ENCODE measurements at places on chromosomes 7 and 10.
A peak's percentile ranks its signal among the peaks of the same experiment; 100 is the strongest.

DNA sequence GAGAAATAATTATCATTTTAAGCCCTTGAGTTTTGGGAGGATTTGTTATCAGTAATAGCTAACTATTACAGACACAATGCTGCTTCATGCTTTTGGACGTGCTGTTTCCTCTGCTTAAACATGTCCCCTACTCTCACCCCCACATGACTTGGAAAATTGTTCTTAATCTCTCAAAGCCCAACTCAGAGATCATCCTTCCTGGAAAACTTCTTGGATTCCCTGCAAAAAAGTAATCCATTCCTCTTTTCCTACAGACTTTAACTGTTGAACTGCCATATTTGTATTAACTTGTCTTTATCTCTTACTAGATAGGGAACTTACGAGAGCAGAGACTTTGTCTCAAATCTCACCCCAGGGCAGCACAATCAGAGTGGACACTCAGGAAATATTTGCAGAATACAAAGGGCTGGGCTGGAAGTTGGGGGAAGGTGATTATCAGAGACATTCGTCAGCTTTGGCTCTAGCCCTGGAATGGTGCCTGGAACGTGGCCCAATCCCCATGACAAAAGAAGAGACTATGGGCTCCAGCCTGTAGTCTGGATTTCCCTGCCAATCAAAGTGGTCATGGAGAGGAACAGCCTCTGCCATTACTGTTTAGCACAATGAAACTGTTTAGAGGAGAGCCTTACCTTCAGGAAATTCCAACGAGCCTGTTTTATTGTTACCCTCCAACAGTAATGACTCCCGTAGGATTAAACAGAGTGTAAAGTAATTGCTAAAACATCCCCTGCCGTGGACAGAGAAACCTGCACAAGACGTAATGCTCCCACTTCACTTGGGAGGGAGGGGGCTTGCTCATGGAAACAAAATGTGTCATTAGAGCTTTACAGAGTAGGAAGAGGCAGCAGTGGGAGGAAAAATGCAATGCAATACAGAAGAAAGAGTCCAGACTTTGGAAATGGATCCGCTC lies 140.4 kb upstream of the AUTS2 start:
- peak; percentile 58 for DNase-seq

GRCh38 chr10:71582019-71582418 lies 137.6 kb downstream of the C10orf105 start:
- peak; percentile 38 for DNase-seq

DNA sequence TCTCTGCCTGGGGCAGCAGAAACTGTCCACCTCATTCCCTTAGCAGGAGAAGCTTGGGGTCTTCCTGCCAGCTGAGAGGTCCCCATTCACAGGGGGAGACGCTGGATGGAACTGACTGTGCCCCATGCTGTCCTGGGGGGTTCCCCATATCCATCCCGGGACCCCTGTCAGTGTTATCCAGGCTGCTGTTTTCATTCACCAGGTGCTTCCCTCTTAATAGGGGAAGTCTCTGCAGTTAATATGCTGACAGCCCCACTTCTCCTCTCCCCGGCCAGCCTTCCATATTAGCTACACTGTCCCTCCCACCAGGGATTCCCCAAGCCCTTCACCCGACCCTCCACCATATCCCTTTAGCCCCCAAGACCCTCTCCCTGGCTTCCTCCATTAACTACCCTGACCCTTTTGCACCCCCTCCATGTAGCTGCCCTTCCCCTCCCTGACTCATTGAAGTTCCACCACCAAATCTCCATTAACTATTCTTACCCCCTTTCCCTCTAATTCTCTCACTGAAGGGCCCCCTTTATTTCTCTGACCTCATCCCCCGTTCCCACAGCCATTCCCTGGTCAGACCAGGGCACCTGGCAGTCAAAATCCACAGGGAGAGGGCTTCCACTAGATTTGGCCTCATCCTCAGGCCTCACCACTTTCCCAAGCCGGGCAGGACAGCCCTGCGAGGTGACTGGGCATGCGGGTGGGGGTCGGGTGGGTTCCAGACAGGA lies 92.0 kb upstream of the PAX2 start:
- no peak for DNase-seq

DNA sequence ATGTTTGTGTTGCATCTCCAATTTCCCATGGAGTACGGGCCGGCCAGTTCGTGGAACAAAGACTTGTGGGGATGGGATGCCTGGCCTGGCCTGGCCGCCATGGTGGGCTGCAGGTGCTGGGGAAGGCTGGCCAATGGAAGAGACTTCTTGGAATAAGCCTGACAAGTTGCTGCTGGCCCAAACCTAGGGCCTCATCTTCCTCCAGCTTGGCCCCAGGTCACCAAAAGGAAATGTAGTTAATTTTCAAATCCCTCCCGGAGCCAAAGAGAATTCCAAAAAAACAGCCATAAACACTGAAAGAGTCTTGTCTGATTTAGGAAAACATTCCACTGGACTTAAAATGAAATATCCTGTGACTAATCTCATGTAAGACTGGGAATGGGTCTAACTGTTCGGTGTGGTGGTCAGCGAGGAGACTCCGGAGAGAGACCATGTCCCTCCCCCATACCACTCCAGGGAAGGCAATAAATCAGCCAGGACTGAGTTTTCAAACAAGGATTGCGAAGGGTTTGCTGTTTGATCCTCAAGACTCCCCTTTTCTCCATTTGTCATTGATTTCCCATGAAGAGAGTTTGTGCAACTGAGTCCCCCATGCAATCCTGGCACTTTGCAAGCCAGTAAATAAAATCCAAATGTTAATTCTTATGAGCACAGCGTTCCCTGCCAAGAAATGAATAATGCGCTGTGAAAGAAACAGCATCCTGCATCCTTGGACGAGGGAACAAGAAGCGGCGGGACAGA lies 128.7 kb upstream of the HABP2 start:
- peak; percentile 39 for DNase-seq

DNA sequence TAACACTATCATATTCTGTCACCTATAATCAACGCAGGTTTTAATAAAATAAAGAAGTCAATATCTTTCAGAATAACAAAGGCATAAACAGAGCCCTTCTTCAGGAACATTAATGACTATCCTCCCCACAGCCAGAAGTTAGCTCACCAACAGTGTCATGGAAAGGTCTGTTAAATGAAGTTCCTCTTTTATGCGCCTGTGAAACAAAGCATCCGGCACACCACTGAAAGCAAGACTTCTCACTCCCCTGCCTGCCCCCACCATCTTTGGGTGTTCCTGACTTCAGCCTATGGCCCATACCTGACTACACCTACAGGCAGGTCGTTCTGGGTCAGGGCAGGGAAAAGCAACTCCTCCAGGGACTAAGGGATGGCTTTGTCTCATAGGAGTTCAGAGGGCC lies 205.4 kb downstream of the FANK1 start:
- no peak for DNase-seq

DNA sequence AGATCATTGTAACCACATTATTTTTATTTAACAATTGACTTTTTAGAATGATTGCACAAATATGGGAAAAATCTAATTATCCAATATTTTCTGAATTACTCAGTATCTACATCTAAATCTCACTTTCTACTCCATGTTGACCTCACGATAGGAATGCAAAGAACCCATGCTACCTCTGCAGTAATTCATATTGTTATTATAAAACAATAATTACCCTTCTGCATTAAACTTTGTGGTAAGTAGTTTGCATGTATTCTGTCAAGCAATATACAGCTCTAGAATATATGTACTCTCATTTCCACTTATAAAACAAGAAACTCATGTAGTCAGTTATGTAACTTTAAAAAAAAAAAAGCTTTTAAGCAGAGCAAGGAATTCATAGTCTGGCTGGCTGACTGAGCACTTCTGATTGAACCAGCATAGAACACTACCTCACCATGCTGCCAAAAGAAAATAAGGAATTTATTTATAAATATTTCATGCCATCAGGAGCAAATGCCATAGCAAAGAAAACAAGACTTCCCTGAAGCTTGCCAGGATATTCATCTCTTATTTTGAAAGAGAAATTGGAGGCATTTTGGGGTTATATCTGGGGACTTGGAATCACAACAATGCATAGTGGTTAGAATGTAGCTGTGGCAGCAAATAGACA lies 895.7 kb downstream of the XPNPEP1 start:
- DNase-seq = no peak

DNA sequence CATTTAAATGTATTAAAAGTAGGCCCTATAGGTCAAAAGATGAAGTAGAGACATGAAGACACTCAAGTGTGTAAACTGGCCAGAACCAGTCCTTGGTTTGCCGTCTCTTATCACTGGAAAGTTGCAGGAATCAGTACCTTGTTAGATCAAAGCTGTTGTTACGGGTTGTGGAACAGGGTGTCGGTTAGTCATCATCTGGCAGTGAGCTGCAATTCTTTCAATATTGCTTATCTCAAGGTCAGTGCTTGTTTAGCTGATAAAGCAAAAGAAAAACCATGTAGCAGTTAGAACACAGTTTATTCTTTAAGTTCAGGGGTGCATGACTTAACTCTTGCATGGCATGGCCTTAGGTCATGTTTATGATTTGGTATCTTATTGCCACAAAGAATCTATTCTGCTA lies 10.0 kb upstream of the SLC13A1 start:
- no peak for DNase-seq

GRCh38 chr10:96619120-96619519 lies 32.3 kb upstream of the TM9SF3 start:
- DNase-seq = no peak

DNA sequence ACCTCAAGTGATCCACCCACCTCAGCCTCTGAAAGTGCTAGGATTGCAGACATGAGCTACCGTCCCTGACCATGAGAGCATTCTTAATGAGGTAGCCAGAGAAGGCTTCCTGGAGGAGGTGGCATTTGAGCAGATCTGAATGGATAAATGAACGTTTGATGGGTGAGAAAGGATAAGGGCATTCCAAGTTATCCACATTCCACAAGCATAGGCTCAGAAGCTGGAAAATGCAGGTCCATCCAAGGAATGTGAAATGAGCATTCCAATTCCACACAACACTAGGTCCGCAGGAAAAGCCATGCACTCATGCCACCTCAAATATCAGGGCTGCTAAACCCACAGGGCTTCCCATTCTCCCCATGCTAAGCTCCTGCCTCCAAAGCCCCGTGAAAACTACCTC lies 17.0 kb downstream of the TMEM130 start:
- peak; percentile 85 for DNase-seq

GRCh38 chr7:40058636-40059035 lies 75.8 kb downstream of the MPLKIP start:
- peak; percentile 23 for DNase-seq

DNA sequence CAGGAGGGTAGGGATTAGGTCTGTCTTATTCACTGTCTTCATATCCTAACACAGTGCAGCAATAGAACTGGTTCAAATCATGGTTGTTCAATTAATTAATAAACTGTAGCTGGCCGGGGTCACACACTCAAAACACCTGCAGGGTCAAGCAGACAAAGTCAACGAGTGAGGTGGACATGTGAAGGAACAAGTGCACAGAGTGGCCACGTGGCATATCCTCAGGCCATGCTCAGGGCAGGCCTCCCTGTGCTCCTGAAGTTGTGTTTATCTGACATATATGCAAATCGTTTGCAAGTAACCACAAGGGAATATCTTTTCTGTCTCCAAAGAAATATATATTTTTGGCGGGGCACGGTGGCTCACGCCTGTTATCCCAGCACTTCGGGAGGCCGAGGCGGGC lies 98.5 kb upstream of the ZMIZ1 start:
- DNase-seq = no peak

GRCh38 chr10:93062514-93063143 lies 2.0 kb downstream of the CYP26C1 start:
- peak; percentile 38 for DNase-seq

- peak; percentile 25 for DNase-seq
These were observed 230.6 kb upstream of the CHRM2 start for GRCh38 chr7:136637813-136638212.

- DNase-seq = peak; percentile 9
These were observed 106.6 kb downstream of the EXOC4 start for GRCh38 chr7:133359449-133359848.

DNA sequence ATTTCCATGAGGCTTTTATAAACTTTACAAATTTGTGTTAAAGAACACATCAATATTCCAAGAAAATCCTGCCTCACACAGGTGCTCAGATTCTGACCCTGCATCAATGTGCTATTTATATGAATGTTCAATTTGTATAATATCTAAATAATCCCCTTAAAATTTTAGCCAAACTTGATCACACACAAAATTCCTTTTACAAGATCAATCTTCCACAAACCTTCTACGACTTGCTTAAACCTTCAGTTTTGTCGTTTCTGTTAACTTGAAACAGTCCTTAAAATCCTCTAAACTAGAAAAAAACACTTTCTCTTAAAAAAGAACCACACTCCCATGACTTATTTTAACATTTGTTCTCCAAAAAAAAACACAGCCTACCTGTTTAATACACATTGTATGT lies 20.2 kb upstream of the TRPV6 start:
- no peak for DNase-seq

- DNase-seq = peak; percentile 45
These were observed 35.9 kb downstream of the IL6 start for GRCh38 chr7:22762866-22763265.

- DNase-seq = no peak
These were observed 46.3 kb downstream of the LRMDA start for GRCh38 chr10:75477680-75478079.

GRCh38 chr7:152624228-152624627 lies 51.7 kb downstream of the XRCC2 start:
- DNase-seq = no peak

GRCh38 chr10:87000491-87000890 lies 19.6 kb upstream of the FAM25A start:
- no peak for DNase-seq

DNA sequence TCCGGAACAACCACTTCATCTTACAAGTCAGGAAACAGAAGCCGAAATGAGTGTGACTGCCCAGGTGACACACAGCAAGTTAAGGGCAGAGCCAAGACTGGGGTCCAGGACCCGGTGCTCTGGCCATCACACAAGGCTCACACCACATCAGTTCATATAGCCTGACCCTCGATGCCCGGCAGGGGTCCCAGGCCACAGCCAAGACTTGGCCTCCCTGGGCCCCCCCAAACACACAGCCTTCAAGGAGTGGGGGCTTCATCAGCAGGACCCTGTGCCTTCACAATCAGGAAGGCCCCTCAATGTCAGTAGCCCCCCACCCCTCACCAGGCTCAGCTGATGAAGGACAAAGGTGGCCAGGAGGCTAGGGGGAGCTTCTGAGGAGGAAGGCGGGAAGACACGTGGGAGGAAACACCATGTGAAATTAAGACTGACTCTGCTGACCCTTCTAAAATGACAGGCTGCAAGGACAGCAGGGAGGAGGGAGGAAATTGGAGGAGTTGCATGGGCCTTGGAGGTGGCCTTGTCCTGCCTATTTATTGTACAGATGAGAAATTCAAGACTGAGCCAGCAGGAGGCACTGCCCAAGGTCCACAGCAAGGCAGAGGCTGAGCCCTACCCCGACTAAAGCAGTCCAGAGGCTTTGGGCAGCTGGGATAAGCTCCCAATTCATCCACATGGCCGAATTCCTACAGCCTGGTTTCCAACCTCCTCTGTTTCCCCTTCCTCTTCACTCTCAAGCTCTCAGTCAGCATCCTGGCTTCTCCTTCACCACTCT lies 216.1 kb upstream of the ZMIZ1 start:
- DNase-seq = no peak

GRCh38 chr7:92336662-92337340 lies 91.0 kb downstream of the ANKIB1 start:
- DNase-seq = no peak

GRCh38 chr10:84696610-84697009 lies 368.2 kb downstream of the CCSER2 start:
- DNase-seq = no peak

- no peak for DNase-seq
These were observed 72.5 kb upstream of the UCN3 start for GRCh38 chr10:5292196-5292735.
